ENCODE measurements at places on chromosomes 4 and X. TPM values are rescaled to one million over a fixed set of nuclear protein-coding genes. Genes with fewer than 3 reads are reported as not detected.

DNA sequence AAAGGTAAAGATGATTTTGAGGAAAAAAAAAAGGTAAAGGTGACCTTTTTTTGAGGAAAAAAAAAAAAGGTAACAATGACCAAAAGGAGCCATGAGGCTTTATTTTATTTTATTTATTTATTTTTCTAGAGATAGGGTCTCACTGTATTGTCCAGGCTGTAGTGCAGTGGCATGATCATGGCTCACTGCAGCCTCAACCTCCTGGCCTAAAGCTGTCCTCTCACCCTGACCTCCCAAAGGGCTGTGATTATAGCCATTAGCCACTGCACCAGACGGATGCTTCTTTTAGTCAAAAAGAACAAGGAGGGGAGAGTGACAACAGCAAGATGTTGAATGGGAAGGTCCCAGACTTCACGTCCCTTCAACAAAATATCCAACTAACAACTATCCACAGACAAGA lies 30.4 kb downstream of the LRIT3 start:
- no peak for DNase-seq

GRCh38 chrX:70720721-70721120 lies 187.8 kb downstream of the TEX11 start:
- DNase-seq = no peak

DNA sequence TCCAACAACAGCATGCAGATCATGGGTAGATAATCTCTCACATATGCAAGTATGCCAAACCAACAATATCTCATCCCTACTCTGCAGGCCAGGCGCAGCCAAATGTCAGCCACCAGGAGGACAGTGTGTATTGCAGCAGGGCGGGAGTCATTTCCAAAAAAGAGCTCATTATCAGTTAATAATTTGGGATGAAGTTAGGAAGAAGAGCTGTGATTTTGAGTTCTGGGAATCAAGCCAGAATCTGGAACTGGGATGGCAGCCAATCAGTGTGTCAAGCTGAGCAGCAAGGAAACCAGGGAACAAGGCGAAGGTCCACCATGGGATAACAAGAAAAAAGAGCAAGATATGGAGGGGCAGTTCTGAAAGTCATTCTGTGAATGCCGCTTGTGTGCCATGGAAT lies 88.2 kb upstream of the CAMK2D start:
- no peak for DNase-seq

DNA sequence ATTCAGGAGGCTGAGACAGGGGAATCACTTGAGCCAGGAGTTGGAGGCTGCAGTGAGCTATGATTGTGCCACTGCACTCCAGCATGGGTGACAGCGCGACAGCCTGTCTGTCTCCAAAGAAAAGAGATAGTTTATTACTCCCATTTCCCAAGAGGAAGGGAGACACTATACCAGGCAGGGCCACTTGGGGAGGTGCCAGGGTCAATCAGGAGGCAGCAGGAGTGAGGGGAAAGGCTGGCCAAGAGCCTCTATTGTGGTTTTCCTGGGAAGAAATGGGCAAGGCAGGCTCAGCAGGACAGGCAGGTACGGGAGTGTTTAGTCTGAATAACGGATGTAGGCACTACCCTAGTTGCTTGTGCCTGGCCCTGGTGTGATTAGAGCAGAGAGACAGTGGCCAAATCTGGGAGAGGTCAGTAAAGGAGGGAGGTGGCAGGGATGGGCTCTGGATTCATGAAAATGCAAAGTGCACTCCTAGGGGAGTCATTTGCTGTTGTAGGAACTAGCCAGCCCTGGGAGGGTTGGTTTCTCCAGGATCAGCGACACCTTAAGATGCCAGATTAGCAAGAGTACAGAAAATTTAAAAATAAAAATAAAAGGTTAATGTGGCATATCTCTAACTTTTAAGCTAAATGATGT lies 20.2 kb upstream of the CDKN2AIP start:
- DNase-seq = no peak

GRCh38 chrX:83510510-83511062 lies 2.5 kb downstream of the POU3F4 start:
- no peak for DNase-seq

The GLRA3 gene
- not detected for total RNA-seq

The WDR17 gene
- total RNA-seq = 0.41 TPM

All from SJSA1 (cell line).